CMK (cell line): ENCODE measurements at places on chromosomes 1 and 21.

- no peak for DNase-seq
Observed at GRCh38 chr21:38661197-38661871, 144.4 kb upstream of the ETS2 start.

- DNase-seq = no peak
Observed at GRCh38 chr1:230087717-230088105, 20.7 kb downstream of the GALNT2 start.

DNA sequence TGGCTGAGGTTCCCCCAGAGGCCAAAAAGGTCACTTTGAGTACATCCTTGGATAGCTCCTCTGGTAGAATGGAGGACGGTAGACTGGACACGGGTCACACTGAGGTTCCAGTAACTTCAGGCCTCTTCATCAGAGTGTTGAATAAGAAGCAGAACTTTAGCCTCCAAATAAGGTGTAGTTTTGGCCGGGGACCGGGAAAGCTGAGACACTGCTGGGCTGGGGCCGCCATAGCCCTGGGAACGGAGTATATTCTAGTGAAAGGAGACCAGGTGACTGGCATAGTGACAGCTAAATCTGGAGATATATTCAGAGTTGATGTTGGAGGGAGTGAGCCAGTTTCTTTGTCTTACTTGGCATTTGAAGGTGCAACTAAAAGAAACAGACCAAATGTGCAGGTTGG lies 84.1 kb downstream of the EVA1C start:
- DNase-seq = no peak

GRCh38 chr1:114109981-114110380 lies 43.7 kb downstream of the SYT6 start:
- no peak for DNase-seq

- DNase-seq = no peak
Observed at GRCh38 chr1:67367370-67368045, 59.8 kb downstream of the IL12RB2 start.

DNA sequence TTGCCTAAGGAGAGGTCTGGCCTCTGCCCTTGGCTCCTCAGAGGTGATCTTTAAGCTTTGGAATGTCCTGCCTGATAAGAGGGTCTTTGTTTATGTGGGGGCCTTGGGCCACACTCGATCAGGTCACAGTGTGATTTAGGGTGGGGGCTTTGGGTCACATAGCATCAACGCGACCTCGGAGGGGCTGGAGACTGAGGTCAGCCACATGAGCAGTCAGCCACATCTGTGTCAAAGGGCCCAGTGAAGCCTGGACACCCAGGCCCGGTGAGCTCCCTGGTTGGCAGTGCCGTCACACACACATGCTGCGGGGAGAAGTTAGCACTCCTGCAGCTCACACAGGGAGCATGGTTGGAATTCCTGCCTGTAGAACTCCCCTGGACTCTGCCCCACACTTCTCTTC lies 345.0 kb downstream of the NPHP4 start:
- DNase-seq = no peak

GRCh38 chr1:61687901-61688300 lies 37.0 kb downstream of the TM2D1 start:
- DNase-seq = no peak

DNA sequence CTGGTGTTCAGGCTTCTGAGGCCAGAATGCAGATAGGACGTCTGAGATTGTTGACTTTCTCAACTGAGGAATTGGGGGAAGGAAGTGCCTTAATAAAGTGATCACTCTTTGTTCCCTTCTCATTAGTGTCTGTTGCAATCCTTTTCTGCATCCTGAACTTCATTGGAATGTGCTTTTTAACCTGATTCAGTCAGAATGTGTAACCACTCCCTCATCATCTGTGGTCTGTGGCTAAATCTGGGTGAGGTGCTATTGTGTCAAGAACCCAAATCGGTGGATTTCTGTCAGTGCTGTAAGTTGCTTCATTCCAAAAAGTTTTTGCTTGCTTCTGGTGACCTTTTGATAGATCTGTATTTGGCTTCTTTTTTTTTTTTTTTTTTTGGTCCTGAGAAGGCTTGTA lies 38.2 kb downstream of the ARID1A start:
- DNase-seq = no peak

DNA sequence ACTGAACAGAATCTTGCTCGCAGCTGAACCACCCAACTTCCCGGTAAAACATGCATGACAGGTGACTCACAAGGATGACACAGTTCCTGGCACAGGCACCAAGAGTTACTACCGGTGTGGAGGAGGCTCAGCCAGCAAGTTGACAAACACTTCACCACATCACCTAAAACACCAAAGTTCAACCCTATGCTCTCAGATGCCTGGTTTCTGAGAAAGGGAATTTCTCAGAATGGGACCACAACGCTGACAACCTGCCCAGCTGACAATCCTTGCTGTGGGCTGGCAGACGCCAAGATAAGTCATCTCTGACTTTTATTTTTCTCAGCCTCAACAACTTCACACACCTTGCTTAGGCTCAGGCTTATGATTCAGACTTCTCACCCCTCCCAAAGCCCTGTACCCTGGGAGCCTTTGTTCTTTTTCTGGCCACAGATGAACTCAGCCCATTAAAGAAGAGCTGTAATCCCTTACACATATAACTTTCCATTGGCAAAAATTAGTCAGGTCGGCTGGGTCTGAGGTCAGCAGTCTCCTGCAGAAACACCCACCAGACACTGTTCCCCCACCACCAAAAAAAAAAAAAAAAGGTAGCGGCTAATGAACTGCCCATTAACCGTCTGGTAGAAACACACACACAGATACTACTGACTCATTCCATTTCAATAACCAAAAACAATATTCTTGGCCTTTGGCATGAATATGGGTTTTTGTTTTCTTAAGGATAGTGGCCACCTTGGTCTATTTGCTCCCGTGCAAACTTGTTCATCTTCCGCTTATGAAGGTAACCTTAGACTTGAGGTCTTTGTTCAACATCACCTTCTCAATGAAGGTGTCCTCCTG lies 10.8 kb upstream of the TIAM1 start:
- no peak for DNase-seq

- DNase-seq = no peak
Observed at GRCh38 chr1:25871086-25871703, 4.3 kb downstream of the PAQR7 start.

- no peak for DNase-seq
Observed at GRCh38 chr1:6447016-6447817, 18.8 kb downstream of the TNFRSF25 start.

DNA sequence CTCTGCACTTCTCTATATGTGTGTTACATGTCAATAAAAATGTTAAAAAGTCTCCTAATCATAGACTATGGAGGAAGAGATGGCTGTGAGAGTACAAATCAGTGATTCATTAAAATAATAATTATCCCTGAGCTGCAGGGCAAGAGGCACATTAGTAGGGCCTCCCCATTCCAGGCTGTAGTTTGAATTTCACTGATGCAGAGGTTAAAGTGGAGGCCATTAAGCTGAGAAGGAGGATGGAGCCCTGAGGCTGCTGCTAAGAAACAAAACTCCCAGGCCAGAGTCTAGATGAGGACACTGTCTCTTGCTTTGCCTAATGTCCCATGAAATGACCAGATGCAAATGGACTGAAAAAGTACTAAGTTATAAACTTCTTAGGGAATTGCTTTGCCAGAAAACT lies 89.1 kb upstream of the WDR26 start:
- no peak for DNase-seq

GRCh38 chr1:110675060-110675791 lies 486 bp upstream of the KCNA3 start:
- DNase-seq = no peak

DNA sequence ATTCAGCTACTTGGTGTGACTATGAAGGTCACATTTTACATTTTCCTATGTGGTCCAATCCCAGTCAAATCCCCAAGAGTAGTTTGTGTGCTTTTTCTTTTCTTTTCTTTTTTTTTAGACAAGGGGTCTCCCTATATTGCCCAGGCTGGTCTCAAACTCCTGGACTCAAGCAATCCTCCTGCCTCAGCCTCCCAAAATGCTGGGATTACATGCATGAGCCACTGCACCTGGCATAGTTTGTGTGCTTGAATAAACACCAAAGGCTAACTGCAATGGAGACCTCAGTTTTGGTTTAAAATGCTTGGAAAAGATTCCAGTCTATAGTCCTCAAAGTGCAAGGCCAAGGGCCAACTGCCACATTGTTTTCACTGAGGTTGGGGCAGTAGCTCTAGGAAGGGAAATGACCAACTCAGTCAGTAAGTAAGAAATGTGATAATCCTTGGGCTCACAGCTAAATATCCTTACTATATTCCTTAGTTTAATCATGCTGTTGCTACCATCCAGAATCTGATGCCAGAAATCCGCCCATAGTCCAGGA lies 38.6 kb downstream of the EIF2B3 start:
- no peak for DNase-seq

DNA sequence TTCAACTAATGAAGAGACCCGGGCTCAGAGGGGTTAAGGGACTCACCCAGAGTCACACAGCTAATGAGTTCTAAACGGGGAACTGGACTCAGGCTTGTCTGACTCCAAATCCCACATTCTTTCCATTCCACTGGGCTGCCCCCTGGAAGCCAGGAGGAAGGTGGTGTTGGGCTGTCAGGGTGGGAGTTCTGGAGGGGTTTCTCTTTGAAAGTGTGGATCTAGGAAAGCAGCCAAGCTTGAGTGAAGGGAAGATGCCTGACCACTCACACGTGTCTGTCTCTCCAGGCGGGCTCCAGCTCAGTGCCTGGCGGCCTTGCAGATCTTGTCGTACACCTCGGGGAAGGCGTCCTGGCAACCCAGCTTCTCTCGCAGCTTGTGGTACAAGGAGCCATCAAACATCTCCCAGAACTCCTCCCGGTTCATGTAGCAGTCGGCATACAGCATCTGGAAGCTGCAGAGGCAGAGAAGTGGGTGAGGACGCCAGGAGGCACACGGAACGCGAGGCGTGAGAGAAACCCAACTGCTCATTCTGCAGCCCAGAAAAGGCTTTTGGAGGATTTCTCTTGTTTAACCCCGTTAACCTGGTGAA lies 35.0 kb downstream of the DHCR24 start:
- DNase-seq = no peak

DNA sequence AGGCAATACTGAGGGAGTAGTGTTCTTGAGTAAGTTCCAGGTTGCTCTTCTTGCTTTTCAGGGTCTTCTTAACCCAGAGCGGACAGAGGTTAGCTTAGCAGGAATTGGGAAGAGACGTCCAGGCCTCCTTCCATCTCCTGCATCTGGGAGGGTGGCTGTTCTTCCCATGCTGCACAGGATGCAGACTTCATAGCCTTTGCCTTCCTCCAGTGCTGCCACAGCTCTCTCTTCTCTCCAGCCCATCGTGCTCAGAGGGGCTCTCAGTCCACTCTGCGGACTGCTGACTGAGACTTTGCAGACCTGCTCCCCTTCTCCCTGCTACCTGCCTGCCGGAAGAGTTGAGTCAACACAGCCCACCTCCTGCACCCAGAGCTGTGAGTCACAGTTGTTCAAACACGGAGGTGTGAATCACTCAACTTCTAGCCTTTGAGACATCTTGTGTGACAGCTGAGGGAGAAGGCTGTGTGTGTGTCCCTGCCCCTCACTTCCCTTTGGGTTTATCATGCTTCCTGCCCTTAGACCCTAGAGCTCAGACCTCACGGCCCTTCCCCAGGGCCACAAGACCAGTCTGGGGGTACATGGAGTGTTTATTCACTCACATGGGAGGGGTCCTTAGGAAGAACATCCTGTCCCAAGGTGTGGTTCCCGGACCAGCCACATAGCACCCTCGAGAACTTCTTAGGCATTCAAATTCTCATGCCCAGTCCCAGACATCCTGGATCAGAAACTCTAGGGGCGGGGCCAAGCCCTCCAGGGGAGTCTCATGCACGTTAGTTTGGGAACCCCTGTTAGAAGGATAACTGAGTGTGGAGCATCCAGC lies 158.3 kb upstream of the CACNA1E start:
- DNase-seq = no peak

DNA sequence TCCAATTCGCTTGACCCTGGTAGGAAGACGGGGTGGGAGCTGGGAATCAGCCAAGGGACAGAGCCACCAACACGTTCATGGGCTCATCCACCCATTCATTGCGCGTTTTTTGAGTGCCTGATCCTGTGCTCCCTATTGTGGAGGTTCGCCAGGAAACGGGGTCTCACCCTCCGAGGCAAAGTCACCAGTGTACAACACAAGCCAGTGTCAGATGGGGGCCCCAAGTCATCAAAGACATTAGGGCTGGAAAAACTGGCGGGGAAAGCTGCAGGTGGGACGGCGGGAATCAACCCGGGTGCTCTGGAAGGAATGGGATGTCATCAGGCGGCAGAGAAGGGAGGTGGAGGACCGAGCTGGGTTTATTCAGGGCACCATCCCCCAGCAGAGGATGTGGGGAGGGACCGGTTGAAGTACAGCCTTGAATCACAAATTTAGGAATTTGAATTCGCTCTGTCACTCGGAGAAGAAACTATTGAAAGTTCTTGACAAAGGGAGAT lies 667 bp upstream of the NID1 start:
- DNase-seq = no peak
